ENCODE measurements at places on chromosomes 6 and 20. TPM values are rescaled to one million over a fixed set of nuclear protein-coding genes. Genes with fewer than 3 reads are reported as not detected.

TRAPPC3L gene
- not detected for total RNA-seq

- no peaks in the 10 kb centered on the region for H3K27me3 ChIP-seq
- DNase-seq = peak; percentile 30
- H3K27ac ChIP-seq = peak overlapping the region; percentile 61
- H3K4me1 ChIP-seq = peaks cover 30% of the 10 kb centered on the region
These were observed 67.9 kb downstream of the ZHX3 start for GRCh38 chr20:41249411-41250281.

HSPA1L gene
- 1.0 TPM for total RNA-seq

DNA sequence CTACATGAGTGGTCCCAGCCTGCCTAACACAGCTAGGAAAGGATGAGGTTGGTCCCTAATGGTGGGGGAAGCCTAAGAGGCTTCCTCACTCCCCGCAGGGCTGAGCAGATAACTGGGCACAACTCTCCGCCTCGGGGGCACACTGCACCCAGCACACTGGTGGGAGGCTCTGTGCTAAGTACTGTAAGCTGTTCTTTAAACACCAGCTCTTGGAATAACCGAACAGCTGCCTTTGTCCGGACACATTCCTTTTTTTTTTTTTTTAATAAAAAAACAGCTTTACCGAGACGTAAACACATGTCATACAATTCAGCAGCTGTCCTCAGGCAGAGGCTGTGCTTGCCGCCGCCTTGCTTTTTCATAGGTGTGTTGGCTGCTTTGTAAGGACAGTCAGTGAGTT, 6.9 kb downstream of the PSMG4 start:
- H3K4me3 ChIP-seq = no peak overlapping the region
- peaks cover 9% of the 10 kb centered on the region for H3K36me3 ChIP-seq
- no peak for DNase-seq
- H3K27me3 ChIP-seq = no peaks in the 10 kb centered on the region
- H3K27ac ChIP-seq = no peak overlapping the region

GRCh38 chr20:46557231-46557956, 6.9 kb upstream of the OCSTAMP start:
- peaks cover 4% of the 10 kb centered on the region for H3K4me1 ChIP-seq
- no peaks in the 10 kb centered on the region for H3K27me3 ChIP-seq
- DNase-seq = no peak
- H3K27ac ChIP-seq = no peak overlapping the region
- H3K4me3 ChIP-seq = no peak overlapping the region

DNA sequence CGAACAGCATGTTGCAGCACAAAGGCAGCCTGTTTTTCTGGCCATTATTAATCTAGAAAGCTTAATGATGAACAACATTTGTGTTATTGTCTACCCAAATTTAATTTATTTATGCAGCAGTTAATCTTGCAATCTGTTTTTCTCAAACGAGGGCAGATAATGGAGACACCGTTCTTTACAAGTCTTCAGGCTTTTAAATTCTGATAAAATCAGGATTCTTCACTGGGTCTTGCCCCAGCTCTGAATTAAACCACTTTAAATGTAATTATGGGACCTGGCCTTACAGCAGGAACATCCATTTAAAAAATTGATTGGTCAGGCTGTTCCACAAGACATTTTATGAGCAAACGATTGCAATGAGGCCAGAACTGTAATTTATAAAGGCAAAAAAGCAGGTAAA, 26.5 kb upstream of the INSM1 start:
- no peaks in the 10 kb centered on the region for H3K4me1 ChIP-seq
- no peaks in the 10 kb centered on the region for H3K27me3 ChIP-seq
- no peak overlapping the region for H3K4me3 ChIP-seq

DNA sequence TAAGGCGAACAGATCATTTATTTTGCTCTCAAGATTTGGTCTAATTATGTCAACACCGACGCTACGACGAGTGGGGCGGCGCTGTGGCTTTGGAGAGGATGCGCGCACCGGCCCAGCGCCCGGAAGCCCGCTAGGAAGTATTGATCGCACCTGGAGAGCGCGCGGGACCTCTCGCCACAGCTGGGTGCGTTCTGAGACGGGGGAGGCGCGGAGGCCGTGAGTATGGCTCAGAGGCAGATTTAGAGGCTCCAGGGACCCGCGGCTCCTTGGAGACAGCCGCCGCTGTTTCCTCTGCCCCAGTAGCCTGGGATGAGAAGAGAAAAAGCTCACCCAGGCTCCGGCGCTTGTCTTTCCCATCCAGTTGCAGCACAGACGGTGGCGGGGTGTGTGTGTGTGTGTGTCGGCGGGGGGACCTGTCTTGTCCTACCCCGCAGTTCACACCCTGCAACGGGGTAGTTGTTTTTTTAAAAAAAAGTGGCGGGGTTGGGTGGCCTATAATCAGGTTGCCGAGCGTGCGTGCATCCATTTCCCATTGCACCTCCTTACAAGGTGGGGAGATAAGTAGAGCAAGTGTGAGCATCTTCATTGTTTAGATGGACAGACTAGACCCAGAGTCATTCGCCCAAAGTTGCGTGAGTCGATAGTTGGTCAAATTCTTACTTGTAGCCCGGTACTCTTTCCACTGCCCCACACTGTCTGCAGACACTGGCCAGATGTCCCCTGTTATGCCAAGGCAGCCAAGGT, 11.2 kb downstream of the TFAP2D start:
- H3K4me3 ChIP-seq = no peak overlapping the region
- no peak for DNase-seq
- no peaks in the 10 kb centered on the region for H3K36me3 ChIP-seq

- H3K36me3 ChIP-seq = peaks cover 17% of the 10 kb centered on the region
- H3K4me3 ChIP-seq = no peak overlapping the region
- peak overlapping the region; percentile 99 for H3K27ac ChIP-seq
- peaks cover 23% of the 10 kb centered on the region for H3K4me1 ChIP-seq
- no peaks in the 10 kb centered on the region for H3K27me3 ChIP-seq
These were observed 1.5 kb downstream of the PRRC2A start for GRCh38 chr6:31621991-31622390.

DNA sequence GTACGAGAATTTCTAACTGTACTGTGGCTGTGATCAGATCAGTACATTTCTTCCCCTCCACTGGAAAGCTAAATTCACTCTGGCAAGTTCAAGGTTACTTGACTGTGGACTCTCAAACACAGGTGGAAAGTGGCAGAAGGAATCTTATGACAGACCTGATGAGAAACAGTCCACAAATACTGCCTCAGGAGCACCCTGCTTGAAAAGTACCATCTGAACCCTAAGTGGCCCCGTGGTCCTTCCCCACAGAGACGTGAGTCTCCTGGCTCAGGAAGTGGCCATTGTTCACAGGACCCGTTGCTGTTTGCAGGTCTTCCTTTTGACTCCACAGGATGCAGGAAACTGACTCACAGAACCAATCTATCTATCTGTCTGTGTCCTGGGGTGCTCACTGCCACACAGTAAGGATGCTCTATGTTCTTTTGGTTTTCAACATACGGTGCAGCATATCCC, 47.5 kb upstream of the NHSL1 start:
- no peaks in the 10 kb centered on the region for H3K27me3 ChIP-seq
- H3K36me3 ChIP-seq = no peaks in the 10 kb centered on the region
- H3K27ac ChIP-seq = no peak overlapping the region
- no peak overlapping the region for H3K4me3 ChIP-seq
- DNase-seq = no peak

DEF6 gene
- total RNA-seq = 10.2 TPM

DNA sequence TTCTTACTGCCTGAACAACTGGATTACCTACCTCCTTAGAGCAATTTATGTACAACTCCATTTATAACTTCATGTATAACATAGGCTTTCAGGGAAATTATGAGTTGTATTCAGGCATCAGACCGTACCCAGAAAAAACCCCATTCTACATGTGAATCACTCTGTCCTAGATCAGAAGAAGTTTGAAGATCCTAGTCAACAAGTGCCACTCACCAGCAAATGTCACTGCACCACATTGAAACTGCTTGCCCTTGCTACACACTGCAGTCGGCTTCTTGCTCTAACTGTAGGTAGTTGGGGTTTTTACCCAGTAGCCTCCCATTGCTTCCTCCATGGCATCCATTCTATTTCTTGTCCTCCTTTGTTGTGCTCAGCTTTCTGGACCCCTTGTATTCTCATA, 132.4 kb downstream of the DNAH8 start:
- DNase-seq = no peak
- no peaks in the 10 kb centered on the region for H3K27me3 ChIP-seq
- no peaks in the 10 kb centered on the region for H3K36me3 ChIP-seq
- H3K27ac ChIP-seq = no peak overlapping the region
- no peak overlapping the region for H3K4me3 ChIP-seq
- no peaks in the 10 kb centered on the region for H3K4me1 ChIP-seq

DNA sequence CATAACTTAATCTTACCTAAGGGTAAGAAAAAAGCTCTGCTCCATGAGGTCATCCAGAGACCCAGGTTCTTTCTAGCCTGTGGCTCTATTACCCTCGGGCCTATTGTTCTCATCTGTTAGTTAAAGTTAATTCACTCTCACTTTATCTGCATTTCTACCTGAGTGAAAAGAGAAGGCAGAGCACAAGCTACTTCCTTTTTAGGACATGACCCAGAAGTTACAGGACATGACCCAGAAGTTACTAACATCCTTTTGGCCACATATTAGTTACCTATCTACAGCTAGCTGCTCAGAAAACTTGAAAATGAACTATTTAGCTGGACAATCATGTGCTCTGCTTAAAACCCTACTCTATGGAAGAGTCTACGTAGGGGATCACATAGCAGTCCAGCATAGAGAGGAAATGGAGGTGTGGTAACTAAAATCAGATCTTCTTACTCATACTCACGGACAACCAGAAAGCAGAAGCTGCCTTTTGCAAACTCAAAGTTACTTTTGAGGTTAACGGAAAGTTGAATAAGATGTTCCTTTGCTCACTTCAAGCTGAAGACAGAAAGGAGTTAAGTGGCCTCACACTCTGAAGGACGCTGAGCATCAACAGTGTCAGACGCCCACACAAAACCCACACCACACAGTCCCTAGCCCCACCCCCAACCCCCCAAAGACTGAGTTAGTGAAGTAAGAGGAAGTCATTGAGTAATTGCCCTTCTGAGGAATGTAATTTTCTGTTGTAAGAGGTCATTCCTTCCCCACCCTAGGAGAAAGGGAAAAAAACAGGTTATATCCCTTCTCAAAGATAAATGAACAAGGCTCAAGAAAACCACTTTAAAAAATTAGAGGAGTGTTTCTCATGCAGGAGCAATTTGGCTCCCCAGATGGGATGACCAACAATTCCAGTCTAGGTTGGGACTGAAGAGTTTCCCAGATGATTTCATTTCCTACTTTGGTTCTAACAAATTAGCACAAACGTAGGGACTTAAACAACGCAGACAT, 45.9 kb upstream of the TAB2 start:
- no peaks in the 10 kb centered on the region for H3K4me1 ChIP-seq
- H3K27ac ChIP-seq = no peak overlapping the region
- no peak overlapping the region for H3K4me3 ChIP-seq
- no peak for DNase-seq

SIRPD gene
- total RNA-seq = not detected

- DNase-seq = no peak
- no peaks in the 10 kb centered on the region for H3K4me1 ChIP-seq
- no peaks in the 10 kb centered on the region for H3K27me3 ChIP-seq
- H3K27ac ChIP-seq = no peak overlapping the region
These were observed 116.6 kb downstream of the CBLN4 start for GRCh38 chr20:55888685-55889084.

TFAP2D gene
- not detected for total RNA-seq

DNA sequence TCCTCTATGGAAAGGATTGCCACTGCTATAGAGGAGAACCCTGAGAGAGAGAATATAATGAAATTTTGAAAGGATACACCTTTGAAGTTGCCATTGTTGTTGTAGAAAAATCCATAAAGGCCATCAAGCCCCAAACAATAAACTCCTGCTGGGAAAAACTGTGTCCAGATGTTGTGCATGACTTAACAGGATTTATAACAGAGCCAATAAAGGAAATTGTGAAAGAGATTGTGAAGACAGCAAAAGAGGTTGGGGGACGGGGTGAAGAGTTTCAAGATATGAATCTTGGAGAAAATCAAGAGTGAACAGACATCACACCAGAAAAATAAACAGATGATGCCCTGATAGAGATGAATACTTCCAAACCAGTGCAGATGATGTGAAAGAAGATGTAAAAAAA, 396.4 kb downstream of the BCKDHB start:
- DNase-seq = no peak
- no peaks in the 10 kb centered on the region for H3K4me1 ChIP-seq
- H3K27ac ChIP-seq = no peak overlapping the region
- no peak overlapping the region for H3K4me3 ChIP-seq
